Mucosa of gallbladder (tissue), 1 donor: ENCODE measurements at places on chromosomes 1 and 21.
A peak's percentile ranks its signal among the peaks of the same experiment; 100 is the strongest.

DNA sequence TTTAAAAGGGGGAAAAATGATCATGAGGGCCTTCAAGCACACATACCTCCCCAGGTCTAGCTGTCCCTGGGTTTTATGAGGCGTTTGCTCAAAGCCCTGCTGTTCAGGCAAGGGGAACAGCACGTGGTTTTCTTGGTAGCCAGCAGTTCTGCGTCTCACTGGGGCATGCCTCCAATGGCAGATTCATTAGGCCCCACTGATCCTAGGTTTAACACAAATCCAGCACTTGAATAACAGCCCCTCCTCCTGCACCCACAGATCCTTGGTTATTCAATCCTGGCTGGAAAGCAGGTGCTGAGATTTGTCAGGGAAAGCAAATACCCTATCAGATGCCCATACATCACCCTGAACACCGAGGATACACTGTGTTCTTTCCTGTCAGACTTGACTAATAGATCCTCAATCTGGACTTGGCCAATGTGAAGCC, 106.4 kb downstream of the ZC3H11B start:
- no peak for DNase-seq

GRCh38 chr1:22327411-22327810, 124.2 kb upstream of the ZBTB40 start:
- no peak for DNase-seq

DNA sequence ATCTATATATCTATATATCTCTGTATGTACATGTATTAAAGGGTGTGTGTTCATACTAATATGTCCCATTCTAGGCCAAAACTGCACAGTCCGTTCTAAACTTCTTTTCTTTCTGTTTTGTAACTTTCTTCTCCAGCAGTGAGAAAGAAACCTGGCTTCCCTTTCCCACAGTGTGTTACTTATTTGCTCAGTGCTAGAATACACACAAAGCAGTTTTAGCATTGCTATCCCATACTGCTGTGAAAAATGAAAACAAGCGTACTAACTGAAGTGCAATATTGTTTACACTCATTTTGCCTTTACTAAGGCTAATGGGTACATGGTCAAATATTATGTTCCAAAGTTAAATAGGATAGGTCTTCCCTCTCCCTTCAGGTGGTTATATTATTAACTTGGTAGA, 163.9 kb downstream of the LEPR start:
- no peak for DNase-seq

- no peak for DNase-seq
These were observed 182.2 kb upstream of the RAB4A start for GRCh38 chr1:229088711-229089110.

- no peak for DNase-seq
These were observed 6.7 kb downstream of the SPRR2E start for GRCh38 chr1:153087652-153088051.

DNA sequence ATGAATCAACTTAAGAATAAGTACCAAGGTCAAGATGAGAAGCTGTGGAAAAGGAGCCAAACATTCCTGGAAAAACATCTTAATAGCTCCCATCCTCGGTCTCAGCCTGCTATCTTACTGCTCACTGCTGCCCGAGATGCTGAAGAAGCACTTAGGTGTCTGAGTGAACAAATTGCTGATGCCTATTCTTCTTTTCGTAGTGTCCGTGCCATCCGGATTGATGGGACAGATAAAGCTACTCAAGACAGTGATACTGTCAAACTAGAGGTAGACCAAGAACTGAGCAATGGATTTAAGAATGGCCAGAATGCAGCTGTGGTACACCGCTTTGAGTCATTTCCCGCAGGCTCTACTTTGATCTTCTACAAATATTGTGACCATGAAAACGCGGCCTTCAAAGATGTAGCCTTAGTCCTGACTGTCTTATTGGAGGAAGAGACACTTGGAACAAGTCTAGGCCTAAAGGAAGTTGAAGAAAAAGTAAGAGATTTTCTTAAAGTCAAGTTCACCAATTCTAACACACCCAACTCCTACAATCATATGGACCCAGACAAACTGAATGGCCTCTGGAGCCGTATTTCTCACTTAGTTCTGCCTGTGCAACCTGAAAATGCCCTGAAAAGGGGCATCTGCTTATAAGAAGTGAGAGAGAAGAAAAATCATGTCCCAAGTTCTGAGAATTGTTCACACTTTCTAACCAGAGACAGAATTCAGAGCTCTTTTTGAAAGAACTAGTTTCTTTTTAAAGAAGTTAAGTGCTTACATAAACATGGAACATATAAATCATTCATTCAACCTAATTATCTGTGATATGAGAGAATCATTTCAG, 35.7 kb downstream of the TOR1AIP1 start:
- DNase-seq = no peak

DNA sequence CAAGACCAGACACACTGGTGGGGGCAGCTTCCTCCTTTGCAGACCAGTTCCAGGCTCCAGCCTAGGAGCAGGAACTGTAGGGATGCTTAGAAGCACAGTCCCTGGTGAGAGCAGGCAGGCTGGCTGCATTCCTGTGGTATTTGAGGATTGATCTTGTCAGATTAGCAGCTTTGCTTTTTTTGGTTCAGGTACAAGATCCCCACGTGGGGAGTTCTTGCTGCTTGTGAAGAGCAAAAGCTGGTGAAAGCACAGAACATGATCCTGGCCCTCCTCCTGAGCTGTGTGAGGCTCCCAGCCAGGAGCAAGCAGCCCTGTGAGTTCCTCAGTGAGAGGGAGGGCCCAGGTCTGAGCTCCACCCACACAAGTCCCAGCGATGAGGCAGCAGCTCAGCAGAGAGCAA, 75.3 kb upstream of the ARTN start:
- DNase-seq = peak; percentile 46

- DNase-seq = no peak
These were observed 13.1 kb upstream of the CASQ1 start for GRCh38 chr1:160177231-160177630.

GRCh38 chr21:31294691-31295090, 49.4 kb downstream of the TIAM1 start:
- no peak for DNase-seq

DNA sequence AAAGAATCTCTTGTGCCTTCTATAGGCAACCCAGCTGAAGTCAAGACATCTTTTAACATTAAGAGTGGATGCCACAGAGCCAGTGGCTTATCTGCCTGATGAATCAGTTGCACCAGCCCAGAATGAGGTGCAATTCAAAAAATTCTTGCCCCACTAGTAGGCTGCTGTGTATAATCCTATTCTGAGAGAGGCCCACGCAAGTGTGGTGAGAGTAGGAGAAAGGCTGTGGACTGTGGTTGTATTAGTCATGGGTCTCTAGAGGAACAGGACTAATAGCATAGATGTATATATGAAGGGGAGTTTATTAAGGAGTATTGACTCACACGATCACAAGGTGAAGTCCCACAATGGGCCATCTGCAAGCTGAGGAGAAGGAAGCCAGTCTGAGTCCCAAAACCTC, 216.4 kb downstream of the LTN1 start:
- DNase-seq = no peak

DNA sequence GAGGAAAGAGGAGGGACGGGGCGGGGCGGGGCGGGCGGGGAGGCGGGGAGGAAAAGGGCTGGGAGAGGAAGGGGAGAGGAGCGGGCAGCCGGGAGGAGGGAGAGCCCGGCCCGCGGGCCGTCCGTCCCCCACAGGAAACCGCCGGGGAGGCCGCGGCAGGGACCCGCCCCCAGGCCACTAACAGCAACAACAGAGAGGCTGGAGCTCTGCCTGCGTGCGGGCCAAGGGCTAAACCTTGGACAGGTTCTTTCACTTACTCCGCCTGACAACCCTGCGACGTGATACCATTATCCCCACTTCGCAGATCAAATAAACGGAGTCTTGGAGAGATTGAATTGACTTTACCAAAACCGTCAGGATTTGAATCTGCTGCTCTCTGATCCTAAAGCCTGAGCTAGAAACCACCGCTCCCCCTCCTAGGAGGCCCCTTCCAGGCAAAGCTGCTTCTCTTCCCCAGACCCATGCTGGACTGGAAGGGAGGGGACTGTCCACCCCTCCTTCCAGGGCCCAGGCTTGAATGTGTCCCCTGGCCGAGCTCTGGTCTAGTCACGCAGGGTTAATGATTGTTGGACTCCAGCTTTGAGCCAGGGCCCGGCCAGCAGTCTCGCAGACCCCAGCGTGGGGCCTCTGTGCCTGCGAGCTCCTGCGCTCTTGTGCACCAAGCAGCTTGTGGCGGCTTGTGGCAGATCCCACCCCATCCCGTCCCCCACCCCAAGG, at the start of gene EVA1B:
Gene EVA1B, minus strand, starts transcription at position 10 of the 717 bp plus-strand sequence. CDS start 608 bp downstream, outside the sequence.
- DNase-seq = peak; percentile 64

DNA sequence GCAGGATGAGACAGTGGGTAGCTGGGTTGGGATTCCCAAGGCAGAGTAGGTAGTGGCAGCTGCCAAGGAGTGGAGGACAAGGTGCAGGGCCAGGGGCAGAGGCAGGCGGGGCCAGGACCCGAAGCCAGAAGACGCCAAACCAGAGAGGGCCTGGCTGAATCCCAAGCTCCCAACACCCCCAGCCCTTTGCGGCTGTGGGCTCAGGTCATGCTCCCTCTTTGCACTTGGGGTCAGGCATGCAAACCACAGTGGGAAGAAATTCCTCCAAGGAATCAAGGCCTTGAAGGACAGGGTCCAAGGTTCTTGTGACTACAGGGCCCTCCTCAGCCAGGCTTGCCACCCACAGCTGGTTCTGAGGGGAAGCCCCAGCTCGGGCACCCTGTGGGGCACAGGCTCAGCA, 6.2 kb downstream of the C1orf210 start:
- no peak for DNase-seq

DNA sequence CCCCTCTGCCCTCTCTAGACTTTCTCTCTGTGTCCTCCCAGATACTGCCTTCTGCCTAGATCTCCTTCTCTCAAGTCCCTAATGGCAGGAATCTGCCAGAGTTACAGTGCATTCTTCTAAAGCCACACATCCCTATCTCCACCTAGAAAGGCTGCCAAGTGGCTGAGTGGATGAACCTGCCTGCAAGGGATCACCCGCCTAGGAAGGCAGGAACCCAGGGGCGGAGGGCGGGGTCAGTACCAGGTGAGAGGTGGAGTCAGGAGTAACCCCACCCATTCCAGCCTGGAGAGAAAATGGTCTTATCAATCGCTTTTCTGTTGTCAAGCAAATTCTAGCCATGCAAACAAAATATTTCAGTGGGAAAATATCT, 60.8 kb downstream of the BCAR3 start:
- peak; percentile 75 for DNase-seq

DNA sequence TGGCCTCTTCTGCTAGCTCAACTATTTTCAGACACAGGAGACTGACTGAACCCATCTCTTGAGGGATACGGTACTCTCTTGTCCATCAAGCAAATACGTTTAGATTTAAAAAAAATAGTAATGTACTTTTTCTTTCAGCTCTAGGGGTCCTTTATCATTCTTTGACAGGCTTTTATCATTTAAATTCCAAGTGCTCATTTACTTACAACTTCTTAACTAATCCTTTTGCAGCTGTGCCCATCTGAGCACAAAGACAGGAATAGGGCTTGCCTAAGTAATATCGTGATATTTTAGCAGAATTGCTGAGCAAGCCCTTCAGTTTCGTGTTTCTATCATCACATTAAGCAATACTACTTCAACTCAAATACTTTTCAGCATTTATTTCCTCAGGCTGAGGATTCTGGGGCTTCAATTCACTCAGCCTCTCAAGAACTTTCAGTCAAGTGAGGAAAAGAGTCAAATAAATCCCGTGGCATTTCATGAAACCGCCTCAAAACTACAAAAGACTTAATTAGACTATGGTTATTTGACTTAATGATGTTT, 317.6 kb downstream of the BACH1 start:
- DNase-seq = no peak

GRCh38 chr1:240936911-240937668, 325.1 kb upstream of the GREM2 start:
- no peak for DNase-seq

GRCh38 chr21:38986806-38987632, 181.3 kb downstream of the ETS2 start:
- no peak for DNase-seq

DNA sequence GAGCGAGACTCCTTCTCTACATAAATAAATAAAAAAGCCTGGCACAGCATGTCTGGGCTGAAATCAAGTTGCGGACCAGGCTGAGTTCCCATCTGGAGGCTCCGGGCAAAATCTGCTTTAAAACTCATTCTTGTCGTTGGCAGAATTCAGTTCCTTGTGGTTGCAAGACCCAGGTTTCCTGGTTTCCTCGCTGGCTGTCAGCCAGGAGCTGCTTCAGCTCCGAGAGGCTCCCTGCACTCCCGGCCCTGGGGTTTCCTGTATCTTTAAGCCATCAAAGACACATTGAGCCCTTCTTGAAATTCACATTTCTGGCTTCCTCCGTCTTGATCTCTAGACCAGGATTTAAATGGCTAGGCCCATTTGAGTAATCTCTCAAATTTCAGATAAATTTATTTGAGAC, 20.6 kb upstream of the SCCPDH start:
- peak; percentile 27 for DNase-seq

DNA sequence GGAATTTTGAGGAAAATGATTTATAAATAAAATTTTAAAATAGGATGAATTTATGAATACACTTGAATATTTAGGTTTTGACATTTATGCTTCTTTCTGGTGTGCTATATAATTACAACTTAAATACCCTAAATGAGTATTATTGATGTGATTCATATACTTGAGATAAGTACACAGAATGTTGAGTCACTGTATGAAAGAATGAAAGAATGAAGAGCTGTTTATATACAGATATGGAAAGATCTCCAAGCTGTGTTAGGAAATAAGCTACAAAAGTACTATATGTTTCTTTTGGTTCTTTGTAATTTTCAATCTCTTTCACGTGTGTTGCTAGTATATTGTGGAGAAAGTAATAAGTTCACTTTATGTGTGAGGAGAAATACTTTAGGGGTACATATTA, 147.2 kb downstream of the RASAL2 start:
- no peak for DNase-seq

DNA sequence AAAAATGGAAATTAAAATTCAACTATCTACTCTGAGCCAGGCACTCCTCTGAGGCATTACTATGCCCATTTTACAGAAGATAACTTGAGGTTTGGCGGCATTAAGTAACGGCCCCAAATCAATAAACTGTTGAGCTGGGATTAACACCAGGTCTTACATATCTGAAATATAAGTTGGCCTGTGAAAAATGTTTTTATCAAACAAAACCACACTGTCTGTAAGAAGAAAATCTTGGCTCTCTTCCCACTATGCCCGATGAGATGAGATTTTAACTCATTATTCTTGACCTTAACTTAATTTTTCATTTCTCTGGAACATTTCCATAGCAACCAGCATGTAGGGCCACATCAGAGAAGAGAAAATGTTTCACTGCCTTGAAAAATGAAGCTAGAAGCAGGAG, 21.8 kb downstream of the RC3H1 start:
- DNase-seq = no peak

GRCh38 chr1:44831516-44831915, 11.5 kb downstream of the PTCH2 start:
- no peak for DNase-seq

DNA sequence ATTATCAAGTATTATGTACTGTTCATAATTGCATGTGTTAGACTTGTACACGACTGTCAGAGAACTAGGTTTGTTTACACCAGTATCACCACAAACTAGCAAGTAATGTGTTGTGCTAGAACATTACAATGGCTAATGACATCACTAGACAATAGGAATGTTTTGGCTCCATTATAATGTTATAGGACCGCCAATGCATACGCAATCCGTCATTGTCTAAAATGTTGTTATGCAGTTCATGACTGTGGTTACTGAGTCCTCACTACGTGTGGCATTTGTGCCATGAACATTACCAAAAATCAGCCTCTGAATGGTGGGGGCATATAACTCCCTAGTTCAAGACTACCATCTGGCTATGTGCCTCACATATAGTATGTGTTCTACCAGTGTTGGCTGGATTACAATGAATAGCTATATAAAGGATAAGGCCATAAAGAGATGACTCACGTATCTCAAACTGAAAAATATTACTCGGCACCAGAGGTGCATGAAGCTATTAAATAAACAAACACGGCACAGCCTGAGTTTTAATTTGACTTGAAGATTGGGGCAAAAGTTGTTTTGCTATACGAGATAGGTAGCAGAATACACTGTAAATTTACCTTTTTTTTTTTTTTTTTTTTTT, 89.1 kb upstream of the COL24A1 start:
- DNase-seq = no peak
